Hematopoietic multipotent progenitor cell treated with erythropoietin and hydrocortisone succinate and interleukin-3 and kit ligand, for 8 days (in vitro differentiated cells): ENCODE measurements at places on chromosomes 5 and 9.

DNA sequence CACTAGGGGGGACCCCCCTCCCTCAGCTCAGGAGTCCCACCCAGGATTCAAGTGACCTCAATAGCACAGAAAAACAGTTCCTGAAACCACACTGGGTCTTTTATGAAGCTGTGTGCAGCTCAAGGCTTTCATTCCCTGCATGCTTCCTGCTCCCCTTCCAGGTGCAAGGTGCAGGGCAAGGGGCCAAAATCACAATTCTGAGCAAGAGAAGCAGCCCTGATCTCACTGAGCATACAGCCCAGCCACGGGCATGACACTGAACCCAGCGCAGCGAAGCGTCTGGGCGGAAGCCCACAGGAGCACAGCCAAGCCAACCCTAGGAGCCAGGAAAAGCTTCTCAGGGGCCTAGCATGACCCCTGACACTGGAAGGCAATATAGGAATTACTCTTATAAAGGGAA is 62.9 kb downstream of the IRX2 start:
- no peak for DNase-seq

- DNase-seq: no peak
Measured at GRCh38 chr5:91528831-91529230, 145.7 kb upstream of the ARRDC3 start.

- no peak for DNase-seq
Measured at GRCh38 chr5:111119856-111120255, 27.7 kb downstream of the WDR36 start.

GRCh38 chr9:78963911-78964310 is 607.9 kb upstream of the TLE4 start:
- DNase-seq: no peak

DNA sequence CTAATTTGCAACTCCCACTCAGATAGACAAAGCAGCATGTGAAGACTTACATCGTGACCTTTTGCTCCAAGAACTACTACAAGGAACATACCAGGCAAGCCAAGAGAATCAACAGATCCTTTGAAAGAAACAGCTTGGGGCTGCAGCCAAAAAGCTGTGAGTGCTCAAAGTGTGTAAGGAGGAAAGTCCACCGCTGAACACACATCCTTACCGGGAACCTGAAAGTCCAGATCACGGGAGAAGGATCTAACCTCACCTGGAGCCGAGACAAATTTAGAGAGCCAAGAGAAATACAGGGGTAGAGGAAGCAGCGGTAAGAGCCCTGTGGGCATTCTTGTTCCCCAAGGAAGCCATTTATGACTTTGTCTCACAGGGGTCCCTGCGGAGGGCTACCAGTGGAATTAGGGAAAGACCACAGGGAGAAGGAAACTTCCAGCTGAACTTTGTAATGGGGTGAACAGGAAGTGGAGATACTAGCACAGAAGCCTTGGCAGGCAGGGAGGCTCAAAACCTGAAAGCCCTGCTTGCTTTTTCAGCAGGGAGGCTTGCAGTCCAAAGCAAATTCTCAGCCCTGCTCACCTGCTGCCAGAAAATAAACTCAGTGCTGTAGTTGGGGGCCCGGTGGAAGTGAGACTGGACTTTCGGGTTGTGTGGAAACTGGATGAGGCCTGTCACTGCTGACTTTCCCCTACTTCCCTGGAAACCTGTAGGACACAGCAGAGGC is 350.2 kb downstream of the DTWD2 start:
- no peak for DNase-seq

GRCh38 chr5:23494558-23494957 is 12.9 kb upstream of the PRDM9 start:
- DNase-seq: no peak

GRCh38 chr9:132049323-132049882 is 30.3 kb downstream of the MED27 start:
- no peak for DNase-seq

DNA sequence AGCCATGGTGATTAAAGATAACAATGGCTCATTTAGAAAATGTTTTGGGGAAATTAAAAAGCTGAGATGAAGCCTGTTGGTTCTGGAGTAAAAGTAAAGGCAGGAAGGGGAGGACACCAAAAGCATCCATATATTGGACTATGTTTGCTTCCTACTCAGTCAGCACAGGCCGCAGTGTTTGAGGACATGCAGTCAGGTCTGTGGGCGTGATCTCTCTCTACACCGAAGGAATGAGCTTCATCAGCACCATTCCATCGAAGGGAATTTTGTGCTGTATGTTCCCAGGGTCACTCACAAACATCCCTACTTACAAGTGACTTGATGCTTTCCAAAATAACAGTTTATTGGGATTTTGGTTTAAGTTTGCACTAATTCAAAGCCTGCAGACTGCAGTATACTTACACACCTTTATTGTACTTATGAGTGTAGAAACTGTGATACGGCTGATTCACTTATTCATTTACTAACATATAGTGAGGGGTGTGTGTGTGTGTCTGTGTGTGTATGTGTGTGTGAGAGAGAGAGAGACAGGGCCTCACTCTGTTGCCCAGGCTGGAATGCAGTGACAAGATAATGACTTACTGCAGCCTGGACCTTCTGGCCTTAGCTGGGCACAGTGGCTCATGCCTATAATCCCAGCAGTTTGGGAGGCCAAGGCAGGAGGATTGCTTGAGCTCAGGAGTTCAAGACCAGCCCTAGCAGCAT is 13.4 kb upstream of the CDK5RAP2 start:
- DNase-seq: no peak

DNA sequence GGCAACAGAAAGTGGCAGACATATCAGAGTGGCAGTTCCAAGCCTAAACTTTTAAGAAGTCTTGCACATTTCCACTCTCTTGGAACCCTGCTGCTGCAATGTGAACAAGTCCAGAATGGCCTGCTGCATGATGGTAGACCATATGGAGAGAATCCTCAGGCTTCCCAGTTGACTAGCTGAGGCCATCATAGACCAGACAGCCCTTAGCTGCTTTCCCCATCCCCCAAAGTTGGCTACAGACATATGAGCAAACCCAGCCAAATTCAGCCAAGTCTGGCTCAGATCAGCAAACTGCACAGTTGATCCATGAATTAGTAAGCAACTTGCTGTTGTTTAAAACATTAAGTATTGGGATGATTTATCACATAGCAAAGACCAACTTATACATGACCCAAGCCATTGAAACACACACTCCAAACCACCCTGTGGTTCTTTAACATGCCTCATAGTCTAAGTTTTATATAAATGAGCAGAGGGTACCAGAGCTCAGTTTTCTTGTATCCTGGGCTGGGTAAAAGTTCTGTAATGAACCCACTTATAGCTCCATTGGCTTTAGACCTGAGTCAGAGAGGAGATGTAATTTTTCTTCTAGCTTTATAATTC is 19.9 kb downstream of the PPP3R2 start:
- DNase-seq: no peak

DNA sequence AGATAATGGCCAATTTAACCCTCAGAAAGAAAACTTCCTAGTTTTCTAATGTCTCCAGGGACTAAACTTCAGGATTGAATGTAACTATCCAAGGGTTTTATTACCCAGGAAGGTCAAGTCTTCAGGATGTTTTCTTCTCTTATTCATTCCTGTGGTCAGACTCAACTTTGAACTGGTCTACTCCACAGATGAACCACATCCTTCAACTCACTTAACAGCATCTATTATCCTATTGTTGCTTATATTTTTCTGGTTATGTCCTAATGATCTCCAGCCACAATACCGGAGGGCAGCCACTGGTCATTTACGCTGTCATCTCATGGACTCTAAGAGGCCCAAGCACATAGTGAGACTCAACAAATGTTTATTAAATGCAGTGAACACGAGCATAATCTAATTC is 47.2 kb upstream of the LIFR start:
- no peak for DNase-seq

- DNase-seq: no peak
Measured at GRCh38 chr9:129649726-129650679, 8.1 kb upstream of the ASB6 start.

DNA sequence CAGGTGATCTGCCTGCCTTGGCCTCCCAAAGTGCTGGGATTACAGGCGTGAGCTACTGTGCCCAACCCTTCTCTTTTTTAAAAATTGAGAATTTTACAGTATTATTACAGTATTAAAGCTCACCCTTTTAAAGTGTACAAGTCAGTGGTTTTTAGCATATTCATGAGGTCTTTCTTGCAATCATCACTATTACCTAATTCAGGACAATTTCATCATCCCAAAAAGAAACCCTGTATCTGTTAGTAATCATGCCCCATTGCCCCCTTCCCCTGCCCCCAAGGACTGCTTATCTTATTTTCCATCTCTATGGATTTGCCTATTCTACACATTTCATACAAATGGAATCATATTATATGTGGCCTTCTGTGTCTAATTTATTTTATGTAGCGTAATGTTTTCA is 22.6 kb upstream of the MEGF9 start:
- no peak for DNase-seq

GRCh38 chr5:117295941-117296340 is 721.3 kb upstream of the SEMA6A start:
- no peak for DNase-seq

DNA sequence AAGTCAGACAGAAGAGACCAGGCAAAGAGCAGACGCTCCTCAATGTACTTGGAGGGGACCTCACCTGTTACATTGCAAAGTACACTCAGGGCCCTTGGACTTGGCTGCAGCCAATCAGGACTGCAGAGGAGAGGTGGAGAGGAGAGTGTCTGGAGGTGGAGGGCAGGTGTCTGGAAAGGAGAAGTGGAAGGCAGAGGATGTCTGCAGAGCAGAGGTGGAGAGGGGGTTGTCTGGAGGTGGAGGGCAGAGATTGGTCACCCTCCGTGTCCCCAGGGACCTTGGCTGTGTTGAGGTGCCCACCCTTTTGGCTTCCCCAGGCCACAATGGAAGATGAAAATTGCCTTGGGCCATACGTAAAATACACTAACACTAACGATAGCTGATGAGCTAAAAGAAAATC is 241.3 kb upstream of the IRX2 start:
- no peak for DNase-seq

GRCh38 chr9:6272229-6272598 is 56.0 kb upstream of the TPD52L3 start:
- DNase-seq: no peak

- DNase-seq: no peak
Measured at GRCh38 chr9:9612755-9613154, 1000.0 kb downstream of the PTPRD start.

DNA sequence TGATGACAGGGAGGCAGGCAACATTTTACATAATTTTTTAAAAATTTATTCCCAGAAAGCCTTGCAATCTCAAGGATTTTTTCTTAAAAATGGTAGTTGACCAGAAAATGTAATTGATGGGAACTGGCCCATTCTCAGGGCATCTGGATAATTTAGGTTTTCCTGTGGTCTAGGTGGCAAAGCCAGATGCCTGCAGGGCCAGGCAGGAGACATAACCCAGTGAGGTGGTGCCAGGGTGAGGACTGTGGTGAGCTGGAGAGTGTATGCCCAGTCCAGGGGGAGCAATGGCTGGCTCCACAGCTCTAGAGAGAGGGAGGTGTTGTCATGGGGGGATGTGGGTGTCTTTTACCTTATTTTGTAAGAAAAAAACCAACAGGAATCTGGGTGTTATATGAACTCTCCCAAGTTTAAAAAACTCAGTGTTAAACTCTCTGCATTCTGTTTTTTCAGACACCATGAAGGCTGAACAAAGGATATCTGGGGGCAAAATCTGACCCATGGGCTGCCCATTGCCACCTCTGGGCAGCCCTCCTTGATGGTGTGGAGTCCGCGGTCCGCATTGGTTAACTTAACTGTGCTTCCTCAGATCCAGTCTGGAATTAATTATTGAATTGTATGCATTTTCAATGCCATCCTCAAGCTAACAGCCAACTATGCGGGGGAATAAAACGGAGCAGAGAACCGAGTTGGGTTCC is 43.9 kb downstream of the BOD1 start:
- DNase-seq: no peak

GRCh38 chr9:17121264-17121663 is 13.6 kb upstream of the CNTLN start:
- no peak for DNase-seq

GRCh38 chr5:178328826-178329730 is 96.5 kb upstream of the PHYKPL start:
- no peak for DNase-seq

- DNase-seq: no peak
Measured at GRCh38 chr5:8843771-8844170, 702.1 kb downstream of the SEMA5A start.

DNA sequence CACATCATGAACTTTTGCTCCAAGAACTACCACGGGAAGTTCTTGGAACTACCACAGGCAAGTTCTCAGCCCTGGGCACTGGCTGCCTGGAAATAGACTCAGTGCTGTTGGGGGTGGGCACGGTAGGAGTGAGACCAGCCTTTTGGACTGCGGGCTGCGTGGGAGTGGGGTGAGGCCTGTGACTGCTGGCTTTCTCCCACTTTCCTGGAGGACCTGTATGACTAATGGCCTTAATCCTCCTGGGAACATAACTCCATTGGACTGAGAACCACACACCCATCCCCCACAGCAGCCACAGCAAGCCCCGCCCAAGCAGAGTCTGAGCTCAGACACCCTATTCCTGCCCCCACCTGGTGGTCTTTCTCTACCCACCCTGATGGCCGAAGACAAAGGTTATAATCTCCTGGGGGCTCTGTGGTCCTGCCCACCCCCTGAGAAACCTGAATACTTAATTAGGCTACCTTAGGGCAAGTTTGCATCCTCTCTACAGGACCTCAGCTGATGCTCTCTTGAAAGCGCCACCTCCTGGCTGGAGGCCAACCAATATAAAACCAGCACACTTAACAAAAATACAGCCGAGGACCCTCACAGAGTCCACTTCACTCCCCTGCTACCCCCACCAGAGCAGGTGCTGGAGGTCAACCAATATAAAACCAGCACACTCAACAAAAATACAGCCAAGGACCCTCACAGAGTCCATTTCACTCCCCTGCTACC is 112.6 kb downstream of the CACNA1B start:
- no peak for DNase-seq

DNA sequence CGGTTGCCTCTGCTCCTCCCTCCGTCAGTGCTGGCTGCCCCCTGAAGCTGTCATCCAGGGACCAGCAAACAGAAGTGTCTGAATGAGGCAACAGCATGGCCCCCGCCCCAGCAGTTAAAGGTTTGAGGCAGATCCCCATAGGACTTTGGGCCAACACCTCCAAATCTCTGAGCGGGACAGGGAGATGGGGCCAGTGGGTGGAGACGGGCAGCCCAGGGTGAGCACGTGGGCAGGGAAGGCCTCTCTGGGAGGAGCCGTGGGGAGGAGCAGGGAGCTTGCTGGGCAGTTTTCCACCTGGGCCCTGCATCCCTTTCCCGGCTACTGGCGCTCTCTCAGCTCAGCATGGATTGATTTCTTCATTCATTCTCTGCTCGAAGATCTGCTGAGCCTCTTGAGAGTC is 39.1 kb upstream of the NOTCH1 start:
- no peak for DNase-seq
